ENCODE measurements at places on chromosomes 7 and 10.

- DNase-seq = no peak
Measured at GRCh38 chr10:122044713-122045112, 55.8 kb downstream of the TACC2 start.

DNA sequence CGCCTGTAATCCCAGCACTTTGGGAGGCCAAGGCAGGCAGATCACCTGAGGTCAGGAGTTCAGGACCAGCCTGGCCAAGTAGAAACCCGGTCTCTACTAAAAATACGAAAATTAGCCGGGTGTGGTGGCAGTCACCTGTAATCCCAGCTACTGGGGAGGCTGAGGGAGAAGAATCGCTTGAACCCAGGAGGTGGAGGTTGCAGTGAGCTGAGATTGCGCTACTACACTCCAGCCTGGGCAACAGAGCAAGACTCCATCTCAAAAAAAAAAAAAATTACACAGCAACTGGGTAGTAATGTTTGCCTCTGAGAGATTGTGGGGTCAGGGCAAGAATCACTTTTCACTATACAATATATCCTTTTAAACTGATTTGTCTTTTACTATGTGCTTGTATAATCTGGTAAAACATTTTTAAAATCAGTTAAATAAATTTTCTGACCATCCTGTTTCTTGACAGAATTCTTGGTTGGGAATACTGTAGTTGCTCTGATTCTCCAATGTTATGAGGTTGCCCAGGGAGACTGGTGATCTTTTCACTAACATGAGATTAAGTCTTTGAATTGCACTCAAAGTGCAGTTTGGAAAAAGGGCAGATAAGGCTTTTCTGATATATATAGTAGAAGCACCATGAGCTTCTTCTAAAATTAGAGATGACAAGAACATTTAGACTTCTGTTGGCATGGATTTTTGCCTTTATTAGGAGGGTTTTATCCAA, 1.5 kb downstream of the ENTPD7 start:
- no peak for DNase-seq

GRCh38 chr10:78699971-78700370, 368.8 kb upstream of the ZMIZ1 start:
- DNase-seq = no peak

- DNase-seq = no peak
Measured at GRCh38 chr7:41640487-41640886, 62.4 kb downstream of the INHBA start.

GRCh38 chr10:126880926-126881325, 24.3 kb upstream of the DOCK1 start:
- DNase-seq = no peak

DNA sequence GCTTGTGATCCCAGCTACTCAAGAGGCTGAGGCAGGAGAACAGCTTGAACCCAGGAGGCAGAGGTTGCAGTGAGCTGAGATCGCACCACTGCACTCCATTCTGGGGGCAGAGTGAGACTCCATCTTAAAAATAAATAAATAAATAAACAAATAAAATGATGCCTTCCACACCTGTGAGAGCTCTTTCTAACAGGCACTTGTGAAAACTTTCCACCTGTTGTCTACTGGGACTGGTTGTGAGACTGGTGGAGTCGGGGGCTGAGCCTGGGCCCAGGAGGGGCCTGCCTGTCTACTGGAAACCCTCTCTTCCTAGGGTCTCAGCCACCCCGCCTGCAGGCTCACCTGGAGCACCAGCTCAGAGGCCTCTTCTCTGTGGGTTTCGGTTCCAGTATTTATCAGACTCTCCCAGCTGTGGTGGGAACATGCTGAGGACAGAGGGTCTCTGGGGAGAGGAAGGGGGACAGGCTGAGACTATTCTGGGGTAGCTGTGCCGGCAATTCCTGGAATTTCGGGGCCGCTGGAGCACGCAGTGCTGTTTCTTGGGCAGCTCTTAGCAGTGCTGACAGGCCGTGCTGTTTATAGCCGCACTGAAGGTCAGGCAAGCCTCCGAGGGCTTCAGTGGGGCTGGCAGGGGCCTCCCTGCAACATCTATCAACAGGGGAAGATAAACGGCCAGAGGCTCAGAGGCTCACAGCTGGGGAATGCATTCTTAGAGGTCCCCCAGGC, 3.8 kb downstream of the LDB3 start:
- no peak for DNase-seq

- no peak for DNase-seq
Measured at GRCh38 chr7:156474241-156474743, 166.3 kb upstream of the RNF32 start.

DNA sequence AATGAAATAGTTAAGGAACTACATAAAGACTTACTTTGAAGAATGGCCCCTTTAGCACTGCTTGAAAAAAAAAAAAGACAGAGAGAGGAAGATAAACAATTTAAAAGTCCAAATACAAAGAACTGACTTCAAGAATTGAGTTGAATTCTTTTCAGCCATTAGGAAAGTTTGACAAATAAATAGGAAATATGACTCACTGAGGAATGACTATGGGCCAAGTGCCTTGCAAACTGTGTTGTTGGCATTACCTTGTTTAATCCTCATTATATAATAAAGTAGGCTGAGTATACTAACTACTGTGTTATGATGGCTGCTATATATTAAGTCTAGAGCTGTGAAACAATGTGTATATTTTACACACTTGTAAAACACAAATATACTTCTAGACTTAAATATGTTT, 151.1 kb downstream of the ELMO1 start:
- no peak for DNase-seq

- no peak for DNase-seq
Measured at GRCh38 chr7:100515072-100515532, 23.9 kb upstream of the AGFG2 start.

GRCh38 chr7:108395426-108395825, 60.8 kb downstream of the NRCAM start:
- DNase-seq = no peak

DNA sequence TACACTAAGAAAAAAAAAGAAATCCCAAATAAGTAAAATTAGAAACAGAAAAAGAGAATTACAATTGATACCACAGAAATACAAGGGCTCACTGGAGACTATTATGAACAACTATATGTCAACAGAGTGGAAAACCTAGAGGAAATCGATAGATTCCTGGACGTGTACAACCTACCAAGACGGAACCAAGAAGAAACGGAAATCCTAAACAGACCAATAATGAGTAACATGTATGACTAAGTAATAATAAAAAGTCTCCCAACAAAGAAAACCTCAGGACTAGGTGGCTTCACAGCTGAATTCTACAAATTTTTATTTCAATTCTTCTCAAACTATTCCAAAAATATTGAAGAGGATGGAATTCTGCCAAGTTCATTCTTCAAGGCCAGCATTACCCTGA, 13.9 kb downstream of the DIP2C start:
- DNase-seq = no peak

GRCh38 chr7:71311576-71311975, 179.6 kb downstream of the GALNT17 start:
- no peak for DNase-seq

DNA sequence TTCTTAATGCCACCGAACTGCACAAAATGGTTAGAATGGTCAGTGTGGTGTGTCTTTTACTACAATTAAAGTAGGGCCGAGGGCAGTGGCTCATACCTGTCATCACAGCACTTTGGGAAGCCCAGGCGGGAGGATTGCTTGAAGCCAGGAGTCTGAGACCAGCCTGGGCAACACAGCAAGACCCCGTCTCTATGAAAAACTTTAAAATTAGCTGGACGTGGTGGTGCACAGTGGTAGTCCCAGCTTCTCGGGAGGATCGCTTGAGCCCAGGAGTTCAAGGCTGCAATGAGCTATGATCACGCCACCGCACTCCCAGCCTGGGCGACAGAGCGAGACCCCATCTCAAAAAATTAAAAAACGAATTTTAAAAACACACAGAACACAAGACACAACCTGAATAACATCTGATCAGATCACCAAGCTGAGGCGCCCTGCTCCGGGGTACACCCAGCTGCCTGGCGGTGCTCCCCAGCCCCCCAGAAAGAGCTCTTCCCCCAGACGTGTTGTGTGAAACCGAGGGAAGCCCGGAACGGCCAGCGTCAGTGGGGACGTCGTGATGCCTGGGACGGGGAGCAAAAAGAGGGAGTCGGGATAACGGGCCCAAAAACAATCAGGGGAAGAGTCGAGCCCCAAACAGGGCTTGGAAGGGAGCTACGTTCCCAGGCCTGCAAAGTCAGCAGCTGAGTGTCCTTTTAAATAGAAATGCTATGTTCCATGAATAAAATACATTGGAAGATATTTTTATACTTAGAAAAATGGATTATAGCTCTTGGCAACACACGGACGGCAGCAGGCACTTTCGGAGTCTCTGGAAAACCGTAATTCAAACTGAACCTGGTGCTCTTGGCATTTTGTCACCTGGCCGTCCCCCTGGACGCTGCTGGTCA, 80.7 kb upstream of the PDGFA start:
- no peak for DNase-seq

DNA sequence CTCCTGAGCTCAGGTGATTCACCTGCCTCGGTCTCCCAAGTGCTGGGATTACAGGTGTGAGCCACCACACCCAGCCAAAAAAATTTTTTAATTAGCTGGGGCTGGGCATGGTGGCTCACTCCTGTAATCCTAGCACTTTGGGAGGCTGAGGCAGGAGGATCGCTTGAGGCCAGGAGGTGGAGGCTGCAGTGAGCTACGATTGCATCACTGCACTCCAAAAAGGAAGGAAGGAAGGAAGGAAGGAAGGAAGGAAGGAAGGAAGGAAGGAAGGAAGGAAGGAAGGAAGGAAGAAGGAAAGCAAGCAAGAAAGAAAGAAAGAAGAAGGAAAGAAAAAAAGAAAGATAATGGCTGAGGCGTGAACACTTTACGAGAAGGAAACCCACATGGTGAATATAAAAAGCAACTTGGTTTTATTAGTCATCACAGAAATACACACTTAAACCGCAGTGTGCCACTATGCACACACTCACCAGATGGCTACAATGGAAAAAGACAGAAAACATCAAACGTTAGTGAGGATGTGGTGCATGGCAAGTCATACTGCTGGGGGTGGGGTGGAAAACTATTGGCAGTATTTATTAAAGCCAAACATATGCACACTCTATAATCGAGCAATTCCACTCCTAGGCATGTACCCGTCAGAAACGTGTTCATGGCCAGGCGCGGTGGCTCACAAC, 4.4 kb upstream of the CCL26 start:
- no peak for DNase-seq

- no peak for DNase-seq
Measured at GRCh38 chr10:52542906-52543305, 228.8 kb downstream of the DKK1 start.

GRCh38 chr10:3407208-3407607, 234.6 kb upstream of the PITRM1 start:
- DNase-seq = no peak

GRCh38 chr10:24027107-24027506, 181.8 kb upstream of the KIAA1217 start:
- no peak for DNase-seq

DNA sequence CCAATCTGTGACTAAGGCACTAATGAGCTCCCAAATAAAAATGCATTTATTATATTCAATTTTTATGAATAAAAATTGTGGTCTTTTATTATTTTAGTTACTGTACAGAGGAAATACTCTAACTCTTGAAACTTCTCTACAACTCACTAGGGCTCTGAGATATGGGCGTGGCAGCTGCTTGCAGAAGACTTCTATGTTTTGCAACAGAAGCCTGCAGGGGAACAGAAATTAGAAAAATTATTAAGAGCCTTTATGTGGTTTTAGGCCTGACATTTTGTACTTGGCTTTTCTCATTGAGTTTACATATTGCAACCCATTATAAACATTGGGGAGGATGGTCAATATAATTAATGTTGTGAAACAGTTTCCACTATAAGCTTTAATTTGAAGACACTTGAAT, 581.4 kb downstream of the TNS3 start:
- no peak for DNase-seq

GRCh38 chr10:44752451-44753441, 158.4 kb upstream of the TMEM72 start:
- DNase-seq = peak; percentile 1

DNA sequence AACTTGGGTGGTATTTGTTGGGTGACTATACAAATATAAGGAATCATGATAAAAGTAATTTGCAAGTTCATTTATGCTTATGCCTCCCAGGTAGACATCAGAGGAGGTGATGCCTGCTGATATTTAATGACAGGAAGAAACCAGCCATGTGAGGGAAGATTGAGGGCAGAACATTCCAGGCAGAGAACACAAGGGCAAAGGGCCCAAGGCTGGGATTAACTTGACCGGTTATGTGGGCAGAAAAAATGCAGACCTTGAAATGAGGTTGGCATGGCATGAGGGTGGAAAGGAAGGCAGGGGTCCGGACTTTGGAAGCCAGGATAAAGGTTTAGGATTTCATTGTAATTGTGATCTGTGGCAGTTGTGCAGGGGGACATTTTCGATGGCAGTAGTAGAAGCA, 68.0 kb upstream of the MTPN start:
- no peak for DNase-seq

- DNase-seq = no peak
Measured at GRCh38 chr10:77177589-77177988, 460.0 kb downstream of the KCNMA1 start.

DNA sequence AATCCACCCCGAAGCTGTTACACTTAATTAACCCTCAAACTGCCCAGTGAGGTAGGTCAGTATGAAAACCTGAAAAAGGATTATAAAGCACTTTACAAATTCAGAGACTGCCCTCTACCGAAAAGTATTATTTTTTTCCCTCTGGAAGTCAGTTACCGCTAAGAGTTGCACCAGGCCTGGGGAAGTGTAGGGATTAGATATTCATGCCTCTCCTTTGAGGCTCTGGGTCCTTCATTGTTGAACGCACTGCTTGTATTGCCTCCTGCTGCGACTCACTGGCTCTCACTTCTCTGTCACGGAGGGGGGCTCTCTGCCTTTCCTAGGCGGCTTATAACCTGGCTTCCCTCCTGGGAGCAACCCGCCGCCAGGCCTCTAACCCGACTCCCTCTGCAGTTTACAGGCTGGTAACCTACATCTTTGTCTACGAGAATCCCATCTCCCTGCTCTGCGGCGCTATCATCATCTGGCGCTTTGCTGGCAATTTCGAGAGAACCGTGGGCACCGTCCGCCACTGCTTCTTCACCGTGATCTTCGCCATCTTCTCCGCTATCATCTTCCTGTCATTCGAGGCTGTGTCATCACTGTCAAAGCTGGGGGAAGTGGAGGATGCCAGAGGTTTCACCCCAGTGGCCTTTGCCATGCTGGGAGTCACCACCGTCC, 2.7 kb downstream of the RHBDD2 start:
- no peak for DNase-seq

DNA sequence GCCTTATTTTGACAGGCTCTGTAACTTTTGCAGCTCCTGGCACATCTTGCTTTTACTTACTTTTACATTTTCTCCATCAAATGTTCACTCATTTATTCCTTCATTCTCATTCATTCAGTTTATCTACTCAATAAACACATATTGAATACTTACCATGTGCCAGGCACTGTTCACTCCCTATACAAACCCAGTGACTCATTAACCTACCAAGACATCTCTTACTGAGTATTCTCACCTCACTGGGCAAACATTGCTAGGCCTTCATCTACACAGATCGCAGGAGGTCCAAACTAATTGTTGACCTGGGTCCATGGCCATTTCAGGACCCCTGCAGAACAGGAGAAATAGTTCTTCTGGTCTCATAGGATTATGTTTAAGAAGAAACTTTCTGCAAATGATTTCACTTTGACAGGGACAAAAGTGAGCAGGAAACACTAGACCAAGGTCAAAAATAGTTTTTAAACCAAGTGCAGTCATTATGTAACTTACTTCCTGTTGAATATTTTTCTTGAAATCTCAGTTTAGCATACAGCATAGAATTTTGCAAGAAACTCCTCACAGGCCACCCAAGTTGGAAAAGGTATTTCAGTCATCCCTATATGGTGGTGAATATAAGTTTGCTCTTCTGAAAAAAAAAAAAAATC, 17.6 kb downstream of the SLC26A4 start:
- DNase-seq = no peak

- no peak for DNase-seq
Measured at GRCh38 chr7:71716690-71717089, 584.7 kb downstream of the GALNT17 start.

All from NCI-H1930 (cell line).